Activated CD4-positive, alpha-beta T cell treated with anti-CD3 and anti-CD28 coated beads for 36 hours (primary cell): ENCODE measurements at places on chromosomes 12 and 14. TPM values are rescaled to one million over a fixed set of nuclear protein-coding genes. Genes with fewer than 3 reads are reported as not detected.

The TBX5 gene
- total RNA-seq: not detected

DNA sequence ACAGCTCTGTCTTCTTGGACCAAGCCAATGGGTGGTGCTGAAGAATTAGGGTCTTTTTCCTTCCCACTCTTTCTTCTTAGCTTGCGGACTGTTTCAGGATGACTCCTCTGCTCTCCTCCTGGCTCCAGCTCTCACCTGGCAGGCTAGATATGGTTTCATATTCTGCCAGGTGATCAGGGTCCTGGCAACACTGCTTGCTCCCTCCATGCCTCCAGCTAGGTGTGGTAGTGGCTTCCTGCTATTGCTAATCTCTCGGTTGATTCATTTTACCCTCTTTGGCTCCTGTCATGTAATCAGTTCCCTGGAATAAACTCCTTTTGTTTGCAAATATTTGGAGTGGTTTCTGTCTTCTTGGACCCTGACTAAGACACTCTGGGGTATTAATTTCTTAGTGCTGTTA is 4.3 kb upstream of the GZMH start:
- H3K36me3 ChIP-seq: no peaks in the 10 kb centered on the region
- H3K4me1 ChIP-seq: peaks cover 37% of the 10 kb centered on the region
- H3K27me3 ChIP-seq: no peaks in the 10 kb centered on the region
- no peak overlapping the region for H3K27ac ChIP-seq
- H3K4me3 ChIP-seq: no peak overlapping the region
- DNase-seq: no peak

- H3K4me3 ChIP-seq: peak overlapping the region; percentile 92
- H3K36me3 ChIP-seq: peaks cover 20% of the 10 kb centered on the region
- peak overlapping the region; percentile 80 for H3K27ac ChIP-seq
- H3K27me3 ChIP-seq: no peaks in the 10 kb centered on the region
- peaks cover 76% of the 10 kb centered on the region for H3K4me1 ChIP-seq
Observed at GRCh38 chr14:105063056-105063455, 2.2 kb downstream of the GPR132 start.

The TMPRSS12 gene
- not detected for total RNA-seq

GRCh38 chr12:103422328-103422727 is 73.4 kb downstream of the C12orf42 start:
- H3K4me1 ChIP-seq: no peaks in the 10 kb centered on the region
- no peak overlapping the region for H3K4me3 ChIP-seq
- no peaks in the 10 kb centered on the region for H3K27me3 ChIP-seq
- H3K36me3 ChIP-seq: no peaks in the 10 kb centered on the region
- no peak overlapping the region for H3K27ac ChIP-seq
- DNase-seq: no peak

The MMP17 gene
- not detected for total RNA-seq

The PXN gene
- 104 TPM for total RNA-seq

GRCh38 chr12:2152134-2152533 is 99.3 kb downstream of the CACNA1C start:
- H3K4me1 ChIP-seq: peaks cover 6% of the 10 kb centered on the region
- DNase-seq: peak; percentile 38
- no peak overlapping the region for H3K4me3 ChIP-seq

GRCh38 chr14:33386781-33387180 is 448.1 kb downstream of the NPAS3 start:
- H3K36me3 ChIP-seq: no peaks in the 10 kb centered on the region
- DNase-seq: no peak
- no peak overlapping the region for H3K4me3 ChIP-seq
- H3K27ac ChIP-seq: no peak overlapping the region
- H3K4me1 ChIP-seq: no peaks in the 10 kb centered on the region
- H3K27me3 ChIP-seq: no peaks in the 10 kb centered on the region

- no peak overlapping the region for H3K4me3 ChIP-seq
- no peaks in the 10 kb centered on the region for H3K27me3 ChIP-seq
- H3K27ac ChIP-seq: no peak overlapping the region
- H3K36me3 ChIP-seq: no peaks in the 10 kb centered on the region
- no peaks in the 10 kb centered on the region for H3K4me1 ChIP-seq
- DNase-seq: no peak
Observed at GRCh38 chr14:84006643-84007155, 1523.2 kb upstream of the FLRT2 start.

The TSPAN19 gene
- not detected for total RNA-seq

- H3K27me3 ChIP-seq: no peaks in the 10 kb centered on the region
- no peak overlapping the region for H3K27ac ChIP-seq
- H3K36me3 ChIP-seq: peaks cover 12% of the 10 kb centered on the region
- H3K4me3 ChIP-seq: no peak overlapping the region
- peak; percentile 7 for DNase-seq
Observed at GRCh38 chr12:67352682-67353081, 83.5 kb downstream of the CAND1 start.

- no peak for DNase-seq
- H3K36me3 ChIP-seq: peaks cover 23% of the 10 kb centered on the region
- no peaks in the 10 kb centered on the region for H3K27me3 ChIP-seq
- peak overlapping the region; percentile 100 for H3K4me3 ChIP-seq
- peaks cover 85% of the 10 kb centered on the region for H3K4me1 ChIP-seq
- H3K27ac ChIP-seq: peak overlapping the region; percentile 100
Observed at GRCh38 chr12:124917841-124918621, 3.6 kb upstream of the UBC start.

The NXPH4 gene
- total RNA-seq: 0.41 TPM

GRCh38 chr12:41836416-41836815 is 308.3 kb downstream of the GXYLT1 start:
- H3K27me3 ChIP-seq: peaks cover 8% of the 10 kb centered on the region
- no peak overlapping the region for H3K27ac ChIP-seq
- no peaks in the 10 kb centered on the region for H3K4me1 ChIP-seq
- no peak for DNase-seq
- no peak overlapping the region for H3K4me3 ChIP-seq

DNA sequence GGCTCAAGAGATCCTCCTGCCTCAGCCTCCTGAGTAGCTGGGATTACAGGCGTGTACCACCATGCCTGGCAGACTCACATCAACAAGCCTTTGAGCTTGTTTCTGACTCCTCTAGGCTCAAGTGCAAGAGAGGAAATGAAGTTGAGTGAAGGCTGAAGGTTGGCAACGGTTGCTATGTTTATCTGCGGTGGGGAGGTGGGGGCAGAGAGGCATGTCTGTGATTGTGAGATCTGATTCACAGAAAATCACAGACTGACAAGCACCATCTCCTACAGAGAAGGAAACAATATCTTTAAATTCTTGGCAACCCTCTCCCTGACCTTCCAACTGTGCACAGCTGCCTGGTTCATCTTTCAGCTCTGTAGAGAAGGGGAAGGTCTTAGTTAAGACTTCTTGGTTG is 22.1 kb upstream of the NINJ2 start:
- H3K36me3 ChIP-seq: no peaks in the 10 kb centered on the region
- peak; percentile 89 for DNase-seq
- H3K27me3 ChIP-seq: no peaks in the 10 kb centered on the region
- H3K4me1 ChIP-seq: peaks cover 44% of the 10 kb centered on the region
- H3K27ac ChIP-seq: peak overlapping the region; percentile 75
- no peak overlapping the region for H3K4me3 ChIP-seq

DNA sequence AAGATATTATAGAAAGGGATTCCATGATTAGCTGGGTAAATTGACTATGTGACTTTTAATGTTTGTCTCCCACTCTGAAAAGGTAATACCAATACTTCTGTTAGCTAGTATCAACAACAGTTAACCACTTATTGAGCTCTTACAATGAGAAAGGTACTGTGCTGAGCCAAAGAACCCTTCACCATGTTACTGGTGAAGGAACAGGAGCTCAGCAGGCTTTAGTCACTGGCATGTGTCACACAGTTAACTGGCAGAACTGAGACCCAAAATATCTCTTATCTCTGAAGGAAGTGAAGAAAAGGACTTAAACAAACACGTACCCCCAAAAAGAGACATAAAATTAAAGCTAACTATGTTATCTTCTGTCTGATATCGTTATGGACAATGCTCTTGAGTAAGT is 170.6 kb downstream of the MED13L start:
- DNase-seq: no peak
- peaks cover 11% of the 10 kb centered on the region for H3K4me1 ChIP-seq
- H3K4me3 ChIP-seq: no peak overlapping the region
- no peak overlapping the region for H3K27ac ChIP-seq

DNA sequence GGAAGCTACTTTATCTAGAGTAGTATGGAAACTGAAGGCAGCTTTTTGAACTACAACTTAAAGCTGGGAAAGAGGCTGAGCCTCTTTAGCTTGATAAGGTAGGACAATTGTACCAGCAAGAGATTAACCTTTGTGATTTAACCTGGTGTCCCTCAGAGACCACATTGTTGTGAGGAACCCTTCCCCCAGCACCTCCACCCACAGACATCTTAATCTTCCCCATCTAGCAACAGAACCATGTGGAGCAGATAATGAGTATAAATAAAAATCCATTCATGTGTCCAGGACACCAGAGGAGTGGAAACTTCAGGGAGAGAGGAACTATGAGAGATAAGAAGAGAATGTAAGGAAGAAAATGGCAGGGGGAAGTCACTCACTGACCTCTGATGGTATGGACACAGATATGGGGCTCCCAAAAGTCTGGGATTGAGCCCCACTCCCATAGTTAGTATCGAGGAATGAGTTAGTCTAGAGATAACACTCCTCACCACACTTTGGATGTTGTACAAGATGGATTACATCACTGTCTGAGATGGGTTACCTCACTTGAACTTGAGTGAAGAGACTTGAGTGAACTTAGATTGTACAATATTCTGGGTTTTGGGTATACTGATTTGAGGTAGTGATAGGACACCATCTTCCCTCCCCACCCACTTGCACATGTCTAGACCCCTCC is 33.9 kb upstream of the SLC38A2 start:
- DNase-seq: no peak
- H3K27ac ChIP-seq: peak overlapping the region; percentile 24
- no peaks in the 10 kb centered on the region for H3K36me3 ChIP-seq
- no peak overlapping the region for H3K4me3 ChIP-seq
- H3K4me1 ChIP-seq: peaks cover 37% of the 10 kb centered on the region

The MUCL1 gene
- not detected for total RNA-seq

The ZDHHC22 gene
- total RNA-seq: not detected

The KLRC4 gene
- total RNA-seq: not detected

The MRPL51 gene
- total RNA-seq: 275 TPM

The TAS2R8 gene
- not detected for total RNA-seq

The APOF gene
- total RNA-seq: not detected

DNA sequence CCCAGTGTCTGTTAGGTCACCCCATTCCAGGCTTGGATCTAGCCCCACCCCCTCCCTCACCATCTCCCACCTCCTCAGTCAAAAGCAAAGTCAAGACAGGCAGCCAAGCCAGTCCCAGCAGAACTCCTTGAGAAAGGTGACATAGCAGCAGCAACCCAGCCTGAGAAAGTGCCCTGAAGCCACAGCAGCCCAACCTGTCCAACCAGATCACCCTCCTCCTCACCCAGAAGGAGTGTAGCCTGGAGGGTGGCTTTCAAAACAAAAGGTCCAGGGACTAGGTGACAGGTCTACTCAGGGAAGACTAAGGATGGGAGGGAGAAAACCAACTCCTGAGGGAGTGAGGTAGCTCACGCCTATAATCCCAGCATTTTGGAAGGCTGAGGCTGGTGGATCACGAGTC is 5.2 kb downstream of the RAB15 start:
- no peak for DNase-seq
- H3K27ac ChIP-seq: no peak overlapping the region
- no peaks in the 10 kb centered on the region for H3K36me3 ChIP-seq
- H3K4me1 ChIP-seq: peaks cover 14% of the 10 kb centered on the region

DNA sequence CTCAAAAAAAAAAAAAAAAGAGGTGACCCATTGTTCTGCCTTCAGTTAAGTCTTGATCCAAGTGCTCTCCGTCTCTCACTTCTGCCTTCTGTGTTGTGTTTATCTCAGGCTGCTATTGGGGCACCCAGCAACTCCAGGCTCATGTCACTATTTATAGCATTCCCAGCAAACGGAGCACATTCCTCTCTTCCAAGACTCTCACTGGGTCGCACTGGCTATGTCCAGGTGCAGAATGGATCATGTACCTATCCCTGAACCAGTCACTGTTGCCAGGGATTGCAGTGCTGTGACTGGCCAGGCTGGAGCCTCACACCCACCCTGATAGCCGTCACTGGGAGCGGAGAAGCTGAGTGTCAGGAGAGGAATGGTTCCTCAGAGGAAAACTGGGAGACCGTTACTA is 31.2 kb downstream of the RHOF start:
- H3K36me3 ChIP-seq: peaks cover 6% of the 10 kb centered on the region
- H3K4me1 ChIP-seq: no peaks in the 10 kb centered on the region

DNA sequence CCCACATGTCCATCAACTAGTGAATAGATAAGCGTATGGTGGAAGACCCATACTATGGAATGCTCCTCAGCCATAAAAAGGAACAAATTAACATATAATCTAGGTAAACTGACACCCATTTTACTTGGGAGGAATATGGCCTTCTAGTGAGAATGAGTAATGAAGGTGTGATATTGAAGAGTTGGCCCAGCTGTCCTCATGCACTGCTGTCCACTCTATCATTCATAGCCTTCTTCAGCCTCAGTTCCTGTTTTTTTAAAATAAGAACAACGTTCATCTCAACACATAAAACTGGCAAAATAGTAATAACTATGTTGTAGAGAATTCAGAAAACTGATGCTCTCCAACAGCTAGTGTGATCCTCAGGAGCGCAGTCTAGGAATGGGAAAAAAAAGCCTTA is 26.5 kb upstream of the OXA1L start:
- peaks cover 12% of the 10 kb centered on the region for H3K4me1 ChIP-seq
- H3K27ac ChIP-seq: no peak overlapping the region
- no peak for DNase-seq
- H3K4me3 ChIP-seq: no peak overlapping the region
- no peaks in the 10 kb centered on the region for H3K36me3 ChIP-seq
- H3K27me3 ChIP-seq: peaks cover 15% of the 10 kb centered on the region

- H3K27me3 ChIP-seq: no peaks in the 10 kb centered on the region
- H3K4me1 ChIP-seq: no peaks in the 10 kb centered on the region
- no peak overlapping the region for H3K27ac ChIP-seq
- no peak overlapping the region for H3K4me3 ChIP-seq
- DNase-seq: no peak
Observed at GRCh38 chr14:95402176-95402575, 82.5 kb upstream of the CLMN start.

The SLCO1C1 gene
- not detected for total RNA-seq

GRCh38 chr12:131049002-131049401 is 95.3 kb downstream of the ADGRD1 start:
- DNase-seq: no peak
- no peak overlapping the region for H3K27ac ChIP-seq
- no peaks in the 10 kb centered on the region for H3K4me1 ChIP-seq
- peaks cover 2% of the 10 kb centered on the region for H3K27me3 ChIP-seq

GRCh38 chr14:89618330-89618708 is 201.3 kb upstream of the FOXN3 start:
- no peak for DNase-seq
- no peaks in the 10 kb centered on the region for H3K27me3 ChIP-seq
- H3K36me3 ChIP-seq: peaks cover 9% of the 10 kb centered on the region
- H3K4me3 ChIP-seq: peak overlapping the region; percentile 95
- peaks cover 72% of the 10 kb centered on the region for H3K4me1 ChIP-seq

- H3K36me3 ChIP-seq: no peaks in the 10 kb centered on the region
- no peak overlapping the region for H3K4me3 ChIP-seq
- no peak for DNase-seq
Observed at GRCh38 chr12:57154804-57155434, 7.5 kb upstream of the LRP1-AS start.
